Activated CD4-positive, alpha-beta T cell treated with anti-CD3 and anti-CD28 coated beads, Interleukin-10, Interleukin-2, amounts not matched to agents 100 ng/mL and 50 ng/mL, durations not matched to agents 16 hours and 8 hours (primary cell): ENCODE measurements at places on chromosomes 5 and 9.
A peak's percentile ranks its signal among the peaks of the same experiment; 100 is the strongest.

- DNase-seq: no peak
These were observed 274.5 kb downstream of the NSG2 start for GRCh38 chr5:174320051-174320450.

GRCh38 chr9:107710546-107710945 lies 221.0 kb upstream of the KLF4 start:
- no peak for DNase-seq

DNA sequence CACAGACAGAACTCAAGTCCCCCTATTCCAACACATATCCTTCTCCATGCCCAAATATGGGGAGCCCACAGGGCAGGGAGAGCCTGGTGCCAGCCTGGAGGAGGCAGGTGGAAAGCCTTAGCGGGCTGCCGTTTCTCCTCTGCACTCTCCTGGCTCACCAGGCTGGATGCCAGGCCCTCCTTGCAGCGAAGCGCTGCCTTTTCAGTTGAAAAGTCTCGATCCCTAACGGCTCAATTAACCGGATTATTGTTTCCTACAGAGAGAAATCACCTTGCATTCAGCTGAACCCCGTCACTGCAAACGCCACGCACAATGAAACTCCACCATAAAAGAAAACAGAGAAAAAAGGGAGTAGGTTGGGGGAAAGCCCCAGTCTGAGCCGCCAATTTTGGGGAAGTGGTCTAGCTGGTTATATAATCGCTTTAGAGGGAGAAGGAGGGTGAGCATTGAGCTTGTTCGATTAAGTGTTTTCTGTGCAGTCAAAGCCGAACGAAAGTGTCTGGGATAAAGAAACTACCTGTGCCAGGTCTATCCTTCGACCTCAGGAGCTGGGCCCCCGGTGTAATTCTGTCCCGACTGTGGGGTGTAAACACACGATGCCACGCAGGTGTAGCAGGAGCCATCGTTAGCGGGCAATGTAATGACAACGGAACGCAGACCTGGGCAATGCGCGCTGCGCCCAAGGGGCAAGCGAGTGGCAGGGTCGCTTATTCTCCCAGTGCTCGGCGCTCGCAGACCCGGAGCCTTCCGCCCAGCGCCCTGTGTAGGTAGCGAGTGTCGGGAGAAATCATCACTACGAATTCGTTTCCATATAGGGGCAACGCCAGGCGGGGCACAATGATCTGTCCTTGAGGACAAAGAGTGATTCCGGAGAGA lies 3.8 kb downstream of the BARHL1 start:
- DNase-seq: no peak

GRCh38 chr5:53616939-53617549 lies 56.6 kb downstream of the NDUFS4 start:
- DNase-seq: no peak

- DNase-seq: no peak
These were observed 243.0 kb downstream of the PSAT1 start for GRCh38 chr9:78539904-78540303.

GRCh38 chr9:5688109-5688508 lies 59.2 kb downstream of the RIC1 start:
- no peak for DNase-seq

- DNase-seq: peak; percentile 59
These were observed 1.6 kb upstream of the SEMA6A start for GRCh38 chr5:116576053-116576713.

- peak; percentile 50 for DNase-seq
These were observed 625 bp downstream of the EXOSC2 start for GRCh38 chr9:130694205-130694604.

GRCh38 chr5:14202462-14202861 lies 59.3 kb downstream of the TRIO start:
- DNase-seq: no peak

GRCh38 chr9:130745829-130746228 lies 52.2 kb downstream of the EXOSC2 start:
- no peak for DNase-seq

GRCh38 chr5:135137146-135137915 lies 103.3 kb upstream of the PITX1 start:
- no peak for DNase-seq

DNA sequence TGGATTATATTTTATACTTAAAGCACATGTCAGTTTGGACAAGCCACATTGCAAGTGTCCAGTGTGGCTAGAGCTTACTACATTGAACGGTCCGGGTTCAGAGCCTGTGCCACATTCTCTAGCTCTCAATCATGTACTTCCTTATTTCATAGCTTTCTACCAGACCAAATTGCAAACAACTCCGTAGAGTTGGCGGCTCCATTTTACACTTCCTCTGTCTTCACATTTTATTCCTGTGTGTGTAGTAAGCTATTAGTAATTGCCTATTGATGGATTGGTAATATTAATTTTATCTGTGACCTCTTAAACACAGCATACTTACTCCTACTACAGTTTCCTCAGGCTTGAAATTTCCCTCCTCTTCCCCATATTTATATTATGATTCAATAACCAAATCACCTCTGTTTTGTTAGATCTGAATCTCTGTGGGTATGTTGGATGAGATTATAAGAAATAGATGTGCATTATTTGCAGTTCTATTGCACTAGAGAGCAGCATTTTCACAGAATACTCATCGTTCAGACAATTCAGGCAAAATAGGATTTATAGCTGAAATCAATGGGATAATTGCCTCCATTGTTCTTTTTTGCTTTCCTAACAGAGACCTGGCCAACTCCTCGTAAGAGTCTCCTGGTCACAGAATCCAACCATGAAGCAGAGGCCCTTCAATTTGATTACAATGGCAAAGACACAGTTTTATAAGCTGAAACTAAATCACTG lies 29.0 kb upstream of the C9orf72 start:
- DNase-seq: no peak

DNA sequence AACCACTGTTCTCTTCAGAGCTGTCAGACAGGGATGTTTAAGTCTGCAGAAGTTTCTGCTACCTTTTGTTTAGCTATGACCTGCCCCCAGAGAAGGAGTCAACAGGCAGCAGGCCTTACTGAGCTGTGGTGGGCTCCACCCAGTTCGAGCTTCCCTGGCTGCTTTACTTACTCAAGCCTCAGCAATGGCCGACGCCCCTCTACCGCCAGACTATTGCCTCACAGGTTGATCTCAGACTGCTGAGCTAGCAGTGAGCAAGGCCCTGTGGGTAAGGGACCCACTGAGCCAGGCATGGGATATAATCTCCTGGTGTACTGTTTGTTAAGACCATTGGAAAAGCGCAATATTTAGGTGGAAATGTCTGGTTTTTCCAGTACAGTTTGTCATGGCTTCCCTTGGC lies 229.6 kb downstream of the TMEM167A start:
- no peak for DNase-seq

- DNase-seq: no peak
These were observed 218.3 kb downstream of the ADAMTSL1 start for GRCh38 chr9:18692268-18692667.

DNA sequence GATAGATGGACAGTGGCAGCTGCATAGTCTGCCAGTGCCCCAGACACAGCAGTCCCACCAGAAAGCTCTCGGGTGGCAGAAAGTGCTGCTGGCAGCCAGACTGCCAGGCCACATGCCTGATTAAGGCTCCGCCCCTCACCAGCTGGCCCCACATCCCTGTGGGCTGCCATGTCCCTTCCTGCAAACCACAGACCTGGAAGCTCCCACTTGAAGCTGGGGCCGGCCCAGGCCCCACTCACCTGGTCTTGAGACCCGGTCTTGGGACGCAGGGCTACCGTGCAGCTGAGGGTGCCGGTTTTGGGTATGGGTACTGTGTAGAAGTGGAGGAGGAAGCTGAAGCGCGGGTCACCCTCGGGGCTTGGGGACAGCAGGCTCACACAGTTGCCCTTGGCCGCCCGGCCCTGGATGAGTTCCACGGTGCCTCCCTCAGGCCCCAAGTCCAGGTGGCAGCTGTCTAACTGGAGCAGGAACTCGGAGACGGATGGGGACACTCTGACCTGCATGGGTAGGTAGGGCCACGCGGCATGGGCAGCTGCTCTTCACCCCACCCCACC lies 15.3 kb downstream of the FPGS start:
- DNase-seq: no peak

DNA sequence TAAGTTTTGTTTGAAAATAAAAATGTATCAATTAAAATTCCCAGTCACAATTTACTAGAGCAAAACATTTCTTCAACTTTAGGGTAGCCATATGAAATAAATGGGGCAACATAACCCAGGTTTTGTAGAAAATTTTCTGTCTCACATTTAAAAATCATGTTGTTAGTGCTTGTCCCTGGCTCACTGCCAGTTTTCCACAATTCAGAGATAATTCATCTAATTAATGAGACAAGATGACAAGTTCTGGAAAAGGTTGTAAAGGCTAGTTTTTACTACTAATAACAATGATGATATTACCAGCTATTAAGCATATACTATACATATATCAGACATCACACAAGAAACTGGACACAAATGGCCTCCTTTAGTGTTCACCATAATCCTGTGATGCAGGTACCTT lies 45.9 kb downstream of the MEGF9 start:
- no peak for DNase-seq

DNA sequence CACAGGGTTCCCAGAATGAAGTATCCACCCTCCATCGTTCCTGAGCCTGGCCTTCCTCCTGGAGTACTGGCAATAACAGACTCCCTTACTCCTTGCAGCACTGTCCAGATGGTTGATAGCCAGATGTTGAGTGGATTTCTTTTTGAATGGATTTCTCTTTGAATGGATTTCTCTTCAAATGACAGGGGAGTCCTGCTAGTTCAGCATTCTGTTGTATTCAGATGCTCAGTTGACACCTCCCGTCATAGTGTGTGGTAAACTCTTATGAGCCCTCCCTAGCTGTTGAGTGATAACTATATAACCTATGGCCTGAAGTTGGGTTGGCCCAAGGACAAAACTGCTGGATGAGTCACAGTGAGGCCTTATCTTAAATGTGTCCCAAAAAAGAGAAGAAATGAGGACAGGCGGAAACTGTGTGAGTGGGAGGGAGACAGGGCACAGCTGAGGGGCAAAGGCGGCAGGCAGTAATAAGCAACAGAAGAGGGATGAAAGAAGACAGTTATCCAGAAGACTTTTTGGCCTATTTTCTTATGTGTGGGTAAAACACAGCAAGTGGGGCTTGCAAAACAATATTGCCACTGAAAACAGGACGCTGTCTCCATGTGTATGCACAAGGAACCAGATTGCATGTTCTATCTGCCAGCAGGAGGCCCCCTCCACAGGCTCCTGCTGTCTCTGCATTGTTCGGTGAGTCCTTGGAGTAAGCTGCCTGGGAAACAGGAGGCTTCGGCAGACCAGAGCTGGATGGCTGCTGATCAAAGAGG lies 209.5 kb upstream of the S1PR3 start:
- no peak for DNase-seq

DNA sequence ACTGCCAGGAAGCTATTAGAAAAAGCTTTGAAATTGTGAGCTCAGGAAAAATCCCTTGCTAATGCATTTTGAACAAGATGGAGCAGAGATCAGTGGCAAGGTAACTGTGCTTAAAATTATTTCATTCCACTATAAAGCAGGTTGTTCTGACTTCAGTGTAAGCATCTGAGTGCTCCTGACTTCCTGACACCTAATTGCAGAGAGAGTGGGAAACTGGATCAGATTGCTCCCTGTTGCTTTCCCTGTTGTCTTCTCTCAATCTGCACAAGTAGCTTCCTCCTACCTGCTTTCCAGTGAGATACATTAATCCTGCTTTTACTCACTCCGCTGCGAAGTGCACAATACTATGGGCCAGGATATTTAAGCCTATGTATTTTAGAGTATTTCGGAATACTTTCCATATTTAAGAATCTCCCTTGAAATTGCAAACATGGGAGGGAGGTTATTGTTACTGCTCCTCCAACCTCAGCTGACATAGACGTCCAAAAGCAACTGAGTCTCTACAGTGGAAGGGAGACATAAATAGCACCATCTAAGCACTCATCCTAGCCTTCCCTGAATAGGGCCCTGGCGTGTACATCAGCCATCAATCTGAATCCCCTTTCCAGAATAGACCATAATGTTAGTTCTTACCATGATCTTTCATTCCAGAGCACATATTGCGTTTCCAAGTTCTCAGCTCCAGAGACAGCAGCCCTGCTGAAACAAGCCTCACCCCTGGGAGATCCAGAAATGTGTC lies 178.8 kb downstream of the PAM start:
- no peak for DNase-seq

DNA sequence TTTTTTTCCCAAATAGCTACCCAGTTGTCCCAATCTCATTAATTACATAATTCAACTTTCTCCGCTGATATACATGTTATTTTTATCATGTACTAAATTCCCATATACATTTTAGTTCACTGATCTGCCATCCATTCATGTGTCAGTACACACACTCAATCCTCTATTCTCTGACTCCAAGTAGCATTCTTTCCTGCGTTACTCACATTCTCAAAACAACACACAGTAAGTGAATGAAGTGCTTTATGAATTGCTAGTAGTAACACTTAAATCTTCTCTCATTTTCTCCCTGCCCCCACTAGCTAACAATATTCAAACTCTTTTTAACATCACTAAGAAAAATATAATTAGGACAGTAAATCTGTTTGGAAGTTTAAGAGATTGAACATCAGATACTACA lies 8.9 kb downstream of the ZNF366 start:
- DNase-seq: no peak

GRCh38 chr5:35823347-35824098 lies 33.2 kb upstream of the IL7R start:
- DNase-seq: no peak

GRCh38 chr5:71922584-71923106 lies 184.6 kb upstream of the MAP1B start:
- DNase-seq: peak; percentile 8

- DNase-seq: no peak
These were observed 290.9 kb upstream of the RGMB start for GRCh38 chr5:98482321-98483300.
